ENCODE measurements at places on chromosomes 7 and 10. TPM values are rescaled to one million over a fixed set of nuclear protein-coding genes. Genes with fewer than 3 reads are reported as not detected.

- H3K4me3 ChIP-seq, result no peak overlapping the region
- no peak overlapping the region for H3K27ac ChIP-seq
- H3K4me1 ChIP-seq, result no peaks in the 10 kb centered on the region
- H3K27me3 ChIP-seq, result no peaks in the 10 kb centered on the region
Observed at GRCh38 chr7:129073204-129073603, 18.3 kb upstream of the TNPO3 start.

- no peak overlapping the region for H3K27ac ChIP-seq
- no peak overlapping the region for H3K4me3 ChIP-seq
- no peaks in the 10 kb centered on the region for H3K4me1 ChIP-seq
- H3K27me3 ChIP-seq, result no peaks in the 10 kb centered on the region
- DNase-seq, result no peak
- H3K36me3 ChIP-seq, result no peaks in the 10 kb centered on the region
Observed at GRCh38 chr7:85596827-85597226, 410.0 kb upstream of the SEMA3D start.

- no peaks in the 10 kb centered on the region for H3K27me3 ChIP-seq
- H3K4me3 ChIP-seq, result no peak overlapping the region
- no peak for DNase-seq
- no peak overlapping the region for H3K27ac ChIP-seq
- no peaks in the 10 kb centered on the region for H3K4me1 ChIP-seq
Observed at GRCh38 chr10:97590748-97591495, 1.4 kb downstream of the C10orf62 start.

Gene AGFG2
- 81.3 TPM for total RNA-seq

Gene KCP
- 0.64 TPM for total RNA-seq

Gene C1QL3
- total RNA-seq, result not detected

GRCh38 chr7:35483568-35483967 lies 211.4 kb downstream of the HERPUD2 start:
- H3K27me3 ChIP-seq, result no peaks in the 10 kb centered on the region
- no peak overlapping the region for H3K27ac ChIP-seq
- no peaks in the 10 kb centered on the region for H3K4me1 ChIP-seq
- no peak for DNase-seq

GRCh38 chr10:12876266-12876665 lies 125.2 kb downstream of the CCDC3 start:
- H3K4me1 ChIP-seq, result no peaks in the 10 kb centered on the region
- H3K27ac ChIP-seq, result no peak overlapping the region
- H3K4me3 ChIP-seq, result no peak overlapping the region
- no peak for DNase-seq

Gene CNTNAP2
- total RNA-seq, result 4.4 TPM

DNA sequence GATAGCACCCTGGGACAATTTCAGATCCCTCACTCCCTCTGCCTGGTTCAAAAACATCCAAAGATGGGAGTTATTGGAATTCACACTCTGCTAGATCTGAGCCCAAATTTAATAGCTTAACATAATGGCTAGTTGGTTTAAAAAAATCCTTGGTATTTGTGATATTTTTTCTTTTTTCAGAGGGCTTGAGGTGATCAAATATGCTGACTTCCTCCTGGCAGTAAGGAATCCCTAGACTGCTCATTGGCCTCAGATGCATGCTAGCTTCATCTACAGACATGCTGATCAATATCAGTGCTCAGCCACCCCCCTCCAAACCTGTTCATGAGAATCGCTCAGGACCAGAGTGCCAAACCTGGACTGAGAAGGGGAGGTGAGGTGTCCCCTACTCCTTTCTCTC lies 74.7 kb upstream of the PLPP4 start:
- H3K36me3 ChIP-seq, result no peaks in the 10 kb centered on the region
- H3K27ac ChIP-seq, result no peak overlapping the region
- H3K4me3 ChIP-seq, result no peak overlapping the region
- H3K4me1 ChIP-seq, result no peaks in the 10 kb centered on the region
- H3K27me3 ChIP-seq, result no peaks in the 10 kb centered on the region

- H3K36me3 ChIP-seq, result no peaks in the 10 kb centered on the region
- no peaks in the 10 kb centered on the region for H3K4me1 ChIP-seq
- no peaks in the 10 kb centered on the region for H3K27me3 ChIP-seq
Observed at GRCh38 chr10:115026056-115026745, 67.0 kb upstream of the ATRNL1 start.

- H3K4me1 ChIP-seq, result peaks cover 4% of the 10 kb centered on the region
- no peak for DNase-seq
- no peak overlapping the region for H3K4me3 ChIP-seq
- H3K27me3 ChIP-seq, result no peaks in the 10 kb centered on the region
- no peaks in the 10 kb centered on the region for H3K36me3 ChIP-seq
Observed at GRCh38 chr10:80471001-80471400, 16.9 kb downstream of the TSPAN14 start.

Gene HECW1
- total RNA-seq, result 0.35 TPM

- no peaks in the 10 kb centered on the region for H3K27me3 ChIP-seq
- DNase-seq, result no peak
- H3K4me3 ChIP-seq, result no peak overlapping the region
- H3K4me1 ChIP-seq, result peaks cover 36% of the 10 kb centered on the region
- H3K27ac ChIP-seq, result no peak overlapping the region
- no peaks in the 10 kb centered on the region for H3K36me3 ChIP-seq
Observed at GRCh38 chr10:132450466-132450824, 53.4 kb downstream of the PWWP2B start.

GRCh38 chr7:15159261-15159660 lies 256.7 kb upstream of the DGKB start:
- H3K27ac ChIP-seq, result no peak overlapping the region
- H3K4me1 ChIP-seq, result no peaks in the 10 kb centered on the region
- no peaks in the 10 kb centered on the region for H3K27me3 ChIP-seq

GRCh38 chr7:118644346-118644745 lies 419.8 kb downstream of the ANKRD7 start:
- H3K4me1 ChIP-seq, result no peaks in the 10 kb centered on the region
- no peaks in the 10 kb centered on the region for H3K27me3 ChIP-seq
- no peak overlapping the region for H3K27ac ChIP-seq
- H3K4me3 ChIP-seq, result no peak overlapping the region

Gene KAT6B
- 24.2 TPM for total RNA-seq

DNA sequence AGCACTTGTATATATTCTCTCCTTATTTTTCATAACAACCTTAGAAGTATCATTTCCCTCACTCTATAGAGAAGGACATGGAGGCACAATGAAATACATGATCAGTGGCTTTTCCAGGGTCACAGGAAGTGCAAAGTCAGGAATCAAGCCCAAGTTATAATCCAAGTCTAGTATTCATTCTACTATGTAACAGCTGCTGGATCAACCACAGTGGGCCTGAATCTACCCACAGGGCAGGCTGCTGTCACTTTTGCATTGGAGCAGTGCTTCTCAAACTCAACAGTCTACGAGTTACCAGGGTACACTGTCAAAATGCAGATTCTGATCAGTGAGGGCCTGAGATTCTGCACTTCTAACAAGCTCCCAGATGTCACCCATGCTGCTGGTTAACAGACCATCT lies 18.3 kb downstream of the ZDHHC16 start:
- H3K27me3 ChIP-seq, result no peaks in the 10 kb centered on the region
- H3K4me3 ChIP-seq, result no peak overlapping the region
- H3K27ac ChIP-seq, result no peak overlapping the region
- no peaks in the 10 kb centered on the region for H3K4me1 ChIP-seq

DNA sequence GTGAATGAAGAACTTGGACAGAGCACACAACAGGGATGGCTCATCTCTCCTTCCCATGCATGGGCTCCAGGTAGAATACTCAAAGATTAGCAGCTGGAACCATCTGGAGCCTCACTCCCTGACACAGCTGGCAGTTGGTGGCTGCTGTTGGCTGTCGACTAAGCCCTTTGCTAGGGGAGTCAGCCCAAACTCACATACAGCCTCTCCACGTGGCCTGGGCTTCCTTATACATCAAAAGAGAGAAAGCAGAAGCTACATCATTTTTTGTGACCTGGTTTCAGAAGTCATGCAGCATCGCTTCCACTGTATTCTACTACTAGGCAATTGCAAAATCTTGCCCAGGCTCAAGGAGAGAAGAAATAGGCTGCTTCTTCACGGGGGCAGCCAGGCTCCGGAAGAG lies 24.4 kb downstream of the ASNS start:
- no peaks in the 10 kb centered on the region for H3K36me3 ChIP-seq
- H3K27me3 ChIP-seq, result no peaks in the 10 kb centered on the region
- no peak for DNase-seq
- no peak overlapping the region for H3K4me3 ChIP-seq
- H3K4me1 ChIP-seq, result no peaks in the 10 kb centered on the region

Gene LBX1
- not detected for total RNA-seq

DNA sequence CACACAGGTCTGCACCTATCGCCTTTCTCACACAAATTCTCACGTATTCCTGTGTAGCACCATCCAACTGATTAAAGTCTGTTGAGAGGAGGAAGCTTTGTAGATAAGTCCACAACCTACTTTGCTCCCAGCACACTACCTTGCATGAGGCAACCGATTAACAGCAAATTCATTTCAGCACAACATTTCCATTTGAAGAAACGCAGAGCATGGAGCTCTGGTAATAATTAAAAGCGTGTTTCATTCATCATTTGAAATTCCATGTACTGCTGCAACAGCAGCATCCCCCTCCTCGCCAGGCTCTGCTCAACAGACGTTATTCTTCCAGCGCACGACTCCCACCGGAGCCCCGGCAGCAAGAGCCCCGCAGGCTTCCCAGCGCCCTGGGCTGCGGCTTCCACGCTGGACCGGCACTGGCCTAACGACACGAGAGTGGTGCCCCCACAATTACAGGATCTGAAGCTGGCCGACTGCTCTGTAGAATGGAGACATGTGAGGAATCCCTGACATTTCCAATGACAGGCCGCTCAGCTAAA lies 118.8 kb downstream of the DIP2C start:
- H3K36me3 ChIP-seq, result no peaks in the 10 kb centered on the region
- H3K4me3 ChIP-seq, result no peak overlapping the region
- H3K27me3 ChIP-seq, result no peaks in the 10 kb centered on the region
- DNase-seq, result no peak

Gene HOXA9
- total RNA-seq, result 22.1 TPM

DNA sequence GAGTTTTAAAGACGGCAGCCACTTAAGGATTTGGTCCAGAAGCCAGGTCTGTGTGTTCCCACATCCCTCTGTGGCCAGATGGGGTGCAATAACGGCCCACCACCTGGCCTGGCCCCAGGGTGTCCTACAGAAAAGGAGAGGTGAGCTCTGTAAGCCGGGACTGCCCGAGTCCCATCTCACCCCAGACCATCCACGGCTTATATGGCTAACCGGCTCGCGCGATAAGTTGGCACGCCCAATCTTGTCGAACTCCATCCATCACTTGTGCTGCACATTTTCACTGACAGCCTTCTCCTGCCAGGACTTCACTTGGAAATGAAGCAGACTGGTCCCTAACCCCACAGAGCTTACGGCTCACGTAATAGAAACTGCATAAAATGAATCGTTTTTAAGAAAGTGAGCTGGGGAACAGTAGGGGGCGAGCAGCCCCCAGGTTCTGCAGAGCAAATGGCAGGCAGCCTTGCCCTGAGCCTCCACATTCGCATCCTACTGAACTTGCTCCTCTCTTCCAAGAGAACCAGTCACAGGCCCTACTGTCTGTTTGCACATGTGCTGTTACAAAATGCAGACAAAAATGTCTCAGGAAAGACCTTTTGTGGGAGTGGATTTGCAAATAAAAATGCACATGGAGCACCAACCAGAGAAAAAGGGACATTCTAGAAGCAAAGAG lies 98.2 kb downstream of the TNS3 start:
- H3K36me3 ChIP-seq, result no peaks in the 10 kb centered on the region
- no peak for DNase-seq

DNA sequence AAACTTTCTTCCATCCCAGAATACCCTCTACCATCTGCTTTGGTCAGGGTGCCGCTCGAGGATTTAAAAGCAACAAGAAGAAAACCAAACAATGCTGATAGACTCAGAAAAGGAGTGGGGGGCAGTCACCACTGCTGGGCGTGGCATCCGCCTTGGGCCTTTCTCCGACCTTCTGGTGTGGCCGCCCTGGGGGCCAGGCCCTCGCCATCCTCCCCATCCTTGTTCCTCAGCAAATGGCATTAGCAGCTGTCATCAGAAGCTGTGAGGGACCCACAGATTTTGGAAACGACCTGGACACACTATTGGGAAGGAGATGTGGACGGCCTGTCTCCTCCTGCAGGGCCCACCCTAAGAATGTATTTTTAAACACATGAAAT lies 4.0 kb downstream of the ZNF511 start:
- H3K36me3 ChIP-seq, result no peaks in the 10 kb centered on the region
- H3K27ac ChIP-seq, result no peak overlapping the region
- no peaks in the 10 kb centered on the region for H3K27me3 ChIP-seq
- no peak for DNase-seq
- H3K4me1 ChIP-seq, result no peaks in the 10 kb centered on the region
- H3K4me3 ChIP-seq, result no peak overlapping the region
